ENCODE measurements at places on chromosomes 3 and 15.
A peak's percentile ranks its signal among the peaks of the same experiment; 100 is the strongest.

DNA sequence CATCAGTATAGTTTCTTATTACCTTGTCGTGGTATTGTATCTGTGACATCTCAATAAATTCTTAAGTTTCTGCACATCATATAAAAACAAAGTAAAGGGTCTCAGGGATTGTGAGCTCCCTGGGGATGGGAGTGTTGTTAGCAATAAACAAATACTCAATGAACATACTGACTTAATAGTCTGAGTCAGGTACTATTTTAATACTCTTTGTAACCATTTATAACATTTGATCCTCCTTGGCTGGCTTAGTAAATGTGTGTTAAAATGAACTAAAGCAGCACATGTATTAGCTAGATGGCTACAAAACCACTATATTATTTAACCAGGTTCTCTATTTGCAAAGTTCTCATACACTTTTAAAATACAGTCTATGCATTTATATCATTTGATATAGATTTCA, 1.8 kb downstream of the ICE2 start:
- DNase-seq: no peak

- DNase-seq: no peak
Measured at GRCh38 chr15:65578904-65579728, 31.8 kb downstream of the INTS14 start.

DNA sequence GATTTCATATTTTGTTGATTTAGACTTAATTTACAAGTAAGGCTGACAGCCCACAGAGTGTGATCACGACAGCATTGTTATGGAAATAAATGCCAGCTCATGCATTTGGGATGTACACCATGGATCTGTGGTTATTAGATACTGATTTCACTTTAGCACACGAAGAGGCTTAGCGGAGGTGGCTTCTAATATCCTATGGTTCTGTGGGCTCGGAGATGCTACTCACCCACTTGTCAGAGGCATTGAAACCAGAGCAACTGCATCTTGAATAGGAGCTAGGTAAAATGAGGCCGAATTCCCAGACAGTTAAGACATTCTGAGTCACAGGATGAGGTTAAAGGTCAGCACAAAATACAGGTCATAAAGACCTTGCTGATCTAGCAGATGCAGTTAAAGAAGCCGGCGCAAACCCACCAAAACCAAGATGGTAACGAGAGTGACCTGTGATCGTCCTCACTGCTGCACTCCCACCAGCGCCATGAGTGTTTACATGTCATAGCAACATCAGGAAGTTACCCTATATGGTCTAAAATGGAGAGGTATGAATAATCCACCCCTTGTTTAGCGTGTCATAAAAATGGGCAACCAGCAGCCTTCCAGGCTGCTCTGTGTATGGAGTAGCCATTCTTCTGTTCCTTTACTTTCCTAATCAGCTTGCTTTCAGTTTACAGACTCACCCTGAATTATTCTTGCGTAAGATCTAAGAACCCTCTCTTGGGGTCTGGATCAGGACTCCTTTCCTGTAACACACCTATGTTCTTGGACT, 117.5 kb downstream of the PGPEP1L start:
- DNase-seq: no peak

DNA sequence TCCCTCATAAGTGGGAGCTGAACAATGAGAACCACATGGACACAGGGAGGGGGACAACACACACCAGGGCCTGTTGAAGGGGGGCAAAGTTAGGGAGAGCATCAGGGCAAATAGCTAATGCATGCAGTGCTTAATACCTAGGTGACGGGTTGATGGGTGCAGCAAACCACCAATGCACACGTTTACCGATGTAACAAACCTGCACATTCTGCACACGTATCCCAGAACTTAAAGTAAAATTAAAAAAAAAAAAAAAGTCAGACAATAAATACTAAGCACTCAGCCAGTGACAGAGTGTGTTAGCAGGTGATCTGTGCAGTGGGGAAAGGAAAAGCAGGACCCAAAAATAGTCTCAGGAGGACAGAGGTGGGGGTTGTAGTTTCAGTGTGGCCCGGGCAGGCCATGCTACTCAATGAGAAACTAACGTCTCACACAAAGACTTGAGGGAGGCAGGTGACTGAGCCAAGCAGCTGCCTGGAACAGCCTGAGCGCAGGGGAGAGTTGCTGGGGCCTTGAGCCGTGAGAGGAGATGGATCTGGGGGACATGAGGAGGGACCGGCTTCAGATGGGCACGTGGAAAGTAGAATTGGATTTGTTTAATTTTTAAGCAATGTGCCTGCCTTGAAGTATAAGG, 18.4 kb downstream of the ANKDD1A start:
- peak; percentile 7 for DNase-seq

DNA sequence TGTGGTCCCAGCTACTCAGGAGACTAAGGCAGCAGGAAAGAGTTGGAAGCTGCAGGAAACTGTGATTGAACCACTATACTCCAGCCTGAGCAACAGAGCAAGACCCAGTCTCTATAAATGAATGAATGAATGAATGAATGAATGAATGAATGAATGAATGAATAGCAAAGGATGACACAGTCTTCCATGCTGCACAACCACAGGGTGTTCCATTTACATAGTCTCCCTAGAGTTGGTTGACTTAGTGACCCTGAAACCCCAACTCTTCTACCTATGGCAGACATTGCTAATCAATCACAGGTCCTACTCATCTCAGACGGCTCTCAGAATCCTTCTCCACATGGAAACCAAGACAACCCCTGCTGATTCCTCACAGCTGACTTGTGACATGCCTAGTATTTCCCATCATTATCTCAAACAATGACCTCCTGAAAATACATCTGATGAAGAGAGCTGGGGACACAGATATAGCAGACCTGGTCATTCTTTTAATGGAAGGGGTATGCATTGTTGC, 2.1 kb downstream of the IQCF5 start:
- DNase-seq: no peak

- no peak for DNase-seq
Measured at GRCh38 chr3:37501571-37502313, 327.4 kb upstream of the LRRFIP2 start.

- no peak for DNase-seq
Measured at GRCh38 chr3:152056987-152057386, 183.5 kb downstream of the SUCNR1 start.

DNA sequence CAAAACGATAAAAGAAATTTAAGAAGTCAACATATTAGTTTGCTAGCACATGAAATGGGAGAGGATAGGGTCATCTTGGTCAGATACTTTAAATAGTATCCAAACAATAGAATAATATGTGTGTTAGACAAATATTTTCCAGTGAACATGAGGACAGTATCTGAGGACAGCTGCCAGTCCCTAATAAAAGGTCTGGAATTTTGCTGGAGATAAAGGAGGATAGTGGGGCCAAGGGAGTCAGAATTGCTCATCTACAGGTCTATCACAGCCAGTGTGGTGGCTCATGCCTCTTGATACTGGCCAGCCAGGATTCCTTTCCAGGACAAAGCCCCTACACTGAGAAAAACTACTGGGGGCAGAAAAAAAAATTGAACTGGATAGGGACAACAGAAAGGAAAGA, 74.0 kb downstream of the HERC1 start:
- no peak for DNase-seq

GRCh38 chr15:70633991-70634390, 129.4 kb downstream of the UACA start:
- DNase-seq: no peak

DNA sequence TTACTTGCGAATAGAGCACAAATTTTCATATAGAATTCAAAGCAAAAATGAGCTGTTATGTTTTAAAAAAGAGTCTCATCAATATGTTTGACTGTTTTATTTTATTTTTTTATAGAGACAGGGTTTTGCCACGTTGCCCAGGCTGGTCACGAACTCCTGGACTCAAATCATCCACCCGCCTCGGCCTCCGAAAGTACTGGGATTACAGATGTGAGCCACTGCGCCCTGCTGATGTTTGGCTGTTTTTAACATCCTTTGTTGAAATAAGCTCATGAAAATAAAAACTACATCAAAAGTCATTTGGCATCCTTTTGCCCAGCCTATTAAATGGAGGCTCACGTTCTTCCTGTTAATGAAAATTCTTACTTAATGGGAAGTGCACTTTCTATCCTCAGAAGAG, 154.7 kb downstream of the ATP10A start:
- no peak for DNase-seq

DNA sequence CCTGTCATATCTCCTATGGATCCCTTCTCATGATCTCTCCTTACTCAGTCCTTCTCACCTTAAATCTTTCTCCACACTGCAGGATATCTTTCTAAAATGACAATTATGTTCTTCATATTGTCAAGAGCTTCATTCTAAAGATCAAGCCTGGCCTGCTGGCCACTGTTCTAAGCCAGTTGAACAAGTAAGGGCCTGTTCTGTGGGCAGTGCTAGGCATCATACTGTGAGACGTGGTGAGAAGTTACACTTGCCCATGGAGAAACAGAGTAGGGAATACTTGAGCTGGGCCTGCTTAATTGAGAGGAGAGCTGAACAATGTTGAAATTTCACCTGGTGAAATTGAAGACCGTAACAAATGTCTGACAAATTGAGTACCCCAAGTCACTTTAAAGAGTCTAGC, 184.1 kb upstream of the RASGRP1 start:
- no peak for DNase-seq

DNA sequence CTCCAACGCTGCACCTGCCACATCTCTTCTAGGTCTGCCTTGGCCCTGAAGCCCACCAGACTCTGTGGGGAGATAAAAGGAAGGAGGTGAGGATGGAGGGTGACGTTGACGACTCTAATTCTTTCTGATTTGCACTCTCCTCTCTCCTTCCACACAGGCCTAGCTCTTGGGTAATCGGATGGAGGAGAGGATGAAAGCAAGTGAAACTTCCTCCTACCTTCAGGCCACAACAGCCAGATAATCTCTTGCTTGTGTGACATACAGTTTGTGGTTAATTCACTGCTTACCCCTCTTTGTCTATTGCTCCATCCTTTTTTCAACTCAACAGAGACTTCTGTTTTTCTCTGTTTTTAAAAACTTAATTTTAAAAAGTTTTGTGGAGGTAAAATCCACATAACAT, 208.1 kb downstream of the SV2B start:
- DNase-seq: no peak

- peak; percentile 81 for DNase-seq
Measured at GRCh38 chr3:5057857-5058324, 64.2 kb upstream of the ARL8B start.

DNA sequence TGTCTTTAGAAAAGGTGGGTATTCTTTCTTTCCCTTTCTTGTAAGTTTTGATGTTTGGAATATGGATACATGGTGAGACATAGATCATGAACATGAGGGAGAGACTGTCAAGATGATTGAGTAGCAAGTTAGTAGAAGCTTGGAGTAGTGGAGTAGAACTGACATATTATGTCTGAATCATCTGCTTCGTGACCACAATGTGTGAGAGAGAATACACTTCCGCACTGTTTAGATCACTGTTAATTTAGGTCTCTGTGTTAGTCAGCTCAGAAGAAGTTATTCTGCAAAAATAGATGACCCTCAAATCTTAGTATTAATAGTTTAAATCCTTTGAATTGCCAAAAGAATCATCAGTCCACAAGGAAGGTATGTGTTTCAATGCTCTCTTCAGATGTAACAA, 151.0 kb downstream of the OXSM start:
- no peak for DNase-seq

GRCh38 chr3:13713396-13713795, 164.5 kb downstream of the FBLN2 start:
- DNase-seq: no peak

- DNase-seq: no peak
Measured at GRCh38 chr3:72213296-72214065, 428.5 kb upstream of the PROK2 start.

- DNase-seq: no peak
Measured at GRCh38 chr3:51622413-51622812, 48.6 kb upstream of the TEX264 start.

DNA sequence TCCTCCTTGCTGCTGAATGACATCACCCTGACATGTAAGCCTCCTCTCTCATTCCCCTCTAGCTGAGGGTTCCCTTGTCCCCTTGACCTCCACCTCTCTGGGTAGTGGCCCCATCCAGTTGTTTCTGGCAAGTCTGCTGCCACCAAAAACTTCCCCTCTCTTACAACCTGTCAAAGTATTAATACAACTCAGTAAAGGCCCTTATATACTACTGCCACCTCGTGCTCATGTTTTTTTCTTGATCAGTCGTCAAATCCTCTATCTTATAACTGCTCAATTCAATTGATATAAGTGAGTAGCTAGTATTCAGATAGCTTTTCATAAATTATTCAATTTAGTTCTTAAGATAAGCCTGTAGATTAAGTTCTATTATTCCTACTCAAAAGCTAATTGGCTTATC, 249.6 kb downstream of the MBNL1 start:
- DNase-seq: no peak

DNA sequence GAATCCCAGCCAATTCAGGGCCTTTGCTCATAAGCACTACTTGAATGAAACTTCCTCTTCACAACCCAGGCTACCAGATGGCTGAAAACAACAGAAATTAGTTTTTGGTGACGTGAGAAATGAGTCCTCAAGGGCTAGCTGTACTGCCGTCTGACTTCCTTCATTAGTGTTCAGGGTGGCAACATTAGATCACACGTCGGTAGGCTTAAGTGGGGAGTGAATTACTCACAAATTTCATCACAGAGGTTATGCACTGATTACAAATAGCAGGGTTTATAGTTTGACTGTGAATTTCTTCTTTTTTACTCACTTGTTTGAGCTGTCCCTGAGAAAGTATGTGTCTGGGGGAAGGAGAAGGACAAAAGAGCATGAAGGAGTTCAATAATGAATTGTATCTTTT, 397.2 kb downstream of the GAP43 start:
- DNase-seq: no peak

- DNase-seq: no peak
Measured at GRCh38 chr3:39333607-39334006, 4.1 kb downstream of the CCR8 start.

GRCh38 chr3:139505829-139506386, 29.6 kb upstream of the RBP2 start:
- DNase-seq: no peak

DNA sequence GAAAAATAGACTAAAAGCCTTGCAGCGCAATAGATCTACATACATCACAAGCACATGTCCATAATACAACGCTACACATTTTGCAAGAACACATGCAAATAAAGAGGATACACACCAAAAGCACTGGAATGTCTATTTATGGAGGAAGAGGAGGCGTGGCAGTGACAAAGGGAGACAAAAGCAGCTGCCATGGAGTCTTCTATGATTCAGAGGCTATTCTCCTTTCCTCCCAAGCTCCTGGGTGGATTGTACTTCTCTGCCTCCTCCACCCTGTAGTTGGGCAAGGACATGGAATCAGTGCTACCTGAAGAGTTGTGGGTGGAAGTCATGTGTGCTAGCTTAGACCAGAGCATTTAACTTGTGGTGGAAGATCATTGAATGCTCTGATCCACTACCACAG, 57.9 kb upstream of the ABHD2 start:
- no peak for DNase-seq

Data from uterus (tissue), 4 donors.